AG20443 (cell line): ENCODE measurements at places on chromosomes 3 and 15.

DNA sequence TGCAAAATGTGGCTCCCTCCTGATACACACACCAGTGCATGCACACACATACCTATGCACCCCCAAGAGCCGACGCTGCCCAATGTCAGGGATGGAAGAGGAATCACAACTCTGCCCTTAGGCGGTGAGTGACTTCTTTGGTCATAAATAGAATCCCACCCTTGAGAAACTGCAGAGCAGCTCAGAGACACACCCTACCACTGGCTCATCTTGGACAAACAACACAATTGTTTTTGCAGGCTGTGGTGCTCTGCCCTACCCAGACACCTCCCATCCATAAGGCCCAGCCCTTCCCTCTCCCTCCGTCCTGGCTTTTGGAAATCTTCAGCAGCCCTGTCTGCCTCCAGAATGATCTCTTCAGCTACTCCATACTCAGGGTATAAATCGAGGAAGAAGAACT, 73.8 kb upstream of the HRH1 start:
- DNase-seq = no peak

- no peak for DNase-seq
These were observed 119.7 kb downstream of the AQP9 start for GRCh38 chr15:58257776-58258325.

GRCh38 chr3:112038863-112039262, 4.3 kb downstream of the TMPRSS7 start:
- DNase-seq = peak; percentile 57

GRCh38 chr3:88025001-88025552, 33.7 kb downstream of the CGGBP1 start:
- no peak for DNase-seq

GRCh38 chr15:65254758-65255157, 31.9 kb downstream of the PARP16 start:
- DNase-seq = no peak

GRCh38 chr15:57591822-57592367, at the start of gene MYZAP:
Gene MYZAP, plus strand, starts transcription at chr15:57591904. Its CDS starts 131 bp downstream, at chr15:57592035.
- peak; percentile 91 for DNase-seq

DNA sequence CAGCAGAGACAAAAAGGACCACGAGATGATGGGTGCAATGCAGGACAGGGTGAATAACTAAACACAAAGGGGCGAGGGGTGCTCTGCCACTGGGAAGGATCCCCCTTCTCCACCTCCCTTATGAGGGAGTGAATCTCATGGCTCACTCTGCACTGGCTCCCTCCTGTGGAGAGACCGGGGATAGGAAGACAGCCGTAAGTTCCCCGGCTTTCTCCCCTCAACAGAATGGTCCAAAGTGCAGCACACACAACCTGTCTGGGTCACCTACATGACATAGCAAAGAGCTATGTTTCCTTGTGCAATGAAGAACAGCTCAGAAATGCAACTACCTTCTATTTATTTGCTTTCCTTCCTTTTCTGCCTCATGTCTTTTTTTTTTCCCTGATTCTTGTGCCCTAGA, 7.8 kb upstream of the ACSBG1 start:
- DNase-seq = no peak

DNA sequence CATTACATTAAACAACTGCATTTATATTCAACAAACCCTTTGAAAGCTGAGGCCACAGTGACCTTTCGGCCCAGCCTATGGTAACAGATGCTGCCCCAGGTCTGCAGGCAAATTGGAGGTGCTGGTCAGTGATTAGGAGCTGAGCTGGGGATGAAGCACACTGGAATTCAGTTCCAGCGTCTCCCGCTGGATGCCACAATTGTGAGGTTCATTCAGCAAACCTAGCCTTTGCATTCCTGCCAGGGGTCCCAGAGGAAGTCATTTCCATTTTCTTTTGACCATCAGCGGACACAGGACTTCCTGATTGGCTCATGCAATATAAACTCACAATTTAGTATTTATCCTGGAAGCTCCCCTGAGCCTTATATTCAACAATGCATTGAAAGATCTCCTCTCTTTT, 89.5 kb downstream of the IL20RB start:
- DNase-seq = no peak

- DNase-seq = no peak
These were observed 27.3 kb upstream of the RAD18 start for GRCh38 chr3:8990266-8991215.

GRCh38 chr3:43161684-43162229, 55.9 kb upstream of the POMGNT2 start:
- DNase-seq = no peak

DNA sequence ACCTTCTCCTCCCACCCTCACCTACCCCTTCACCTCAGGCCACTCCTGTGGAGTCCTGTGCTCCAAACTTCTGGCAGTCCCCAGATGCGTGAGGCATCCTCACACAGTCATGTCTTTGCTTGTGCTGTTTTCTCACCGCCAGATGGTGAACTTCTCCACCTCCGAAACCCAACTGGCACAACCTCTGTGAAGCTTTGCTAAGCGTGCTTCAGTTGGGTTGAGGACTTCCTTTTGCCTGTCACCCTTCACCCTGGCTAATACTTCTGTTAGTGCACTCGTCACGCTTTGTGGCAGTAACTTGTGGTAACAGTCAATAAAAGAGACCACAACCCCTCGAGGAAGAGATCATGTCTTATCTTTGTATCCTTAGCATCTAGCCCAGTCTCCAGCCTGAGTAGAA, 42.0 kb upstream of the SKOR1 start:
- no peak for DNase-seq

- no peak for DNase-seq
These were observed 18.0 kb downstream of the KLHL24 start for GRCh38 chr3:183653209-183654064.

DNA sequence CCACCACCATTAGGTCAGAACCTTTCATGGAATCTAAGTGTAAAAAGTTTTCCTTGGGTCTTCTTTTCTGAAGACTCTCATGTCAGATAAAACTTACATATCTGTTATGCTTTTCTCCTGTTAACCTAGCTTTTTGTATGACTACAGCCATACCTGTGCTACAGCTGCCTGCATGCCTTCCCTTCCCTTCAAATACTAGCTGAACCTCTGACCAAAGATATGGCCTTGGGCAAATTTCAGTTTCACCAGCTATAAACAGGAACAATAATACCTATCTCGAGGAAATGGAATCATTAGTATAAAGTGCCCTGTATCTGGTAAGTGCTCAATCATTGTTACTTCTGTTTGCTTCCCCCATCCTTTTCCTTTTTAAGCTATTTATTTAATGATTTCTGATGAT, 25.0 kb downstream of the GLB1 start:
- DNase-seq = no peak

DNA sequence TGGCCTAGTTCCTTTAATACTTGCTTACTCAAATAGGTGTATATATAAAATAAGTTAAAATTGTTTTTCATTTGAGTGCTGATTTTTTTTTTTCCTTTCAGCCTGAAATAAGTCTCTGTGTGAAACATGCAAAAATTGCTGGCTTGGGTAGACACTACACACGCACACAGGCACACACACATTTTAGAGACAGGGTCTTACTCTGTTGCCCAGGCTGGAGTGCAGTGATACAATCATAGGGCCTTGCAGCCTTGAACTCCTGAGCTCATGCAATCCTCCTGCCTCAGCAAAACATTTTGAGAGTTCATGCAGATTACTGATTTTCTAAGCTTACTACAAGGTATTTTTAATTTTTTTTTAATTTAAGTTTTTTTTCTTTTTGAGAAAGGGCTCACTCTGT, 12.7 kb upstream of the RFC4 start:
- DNase-seq = no peak

DNA sequence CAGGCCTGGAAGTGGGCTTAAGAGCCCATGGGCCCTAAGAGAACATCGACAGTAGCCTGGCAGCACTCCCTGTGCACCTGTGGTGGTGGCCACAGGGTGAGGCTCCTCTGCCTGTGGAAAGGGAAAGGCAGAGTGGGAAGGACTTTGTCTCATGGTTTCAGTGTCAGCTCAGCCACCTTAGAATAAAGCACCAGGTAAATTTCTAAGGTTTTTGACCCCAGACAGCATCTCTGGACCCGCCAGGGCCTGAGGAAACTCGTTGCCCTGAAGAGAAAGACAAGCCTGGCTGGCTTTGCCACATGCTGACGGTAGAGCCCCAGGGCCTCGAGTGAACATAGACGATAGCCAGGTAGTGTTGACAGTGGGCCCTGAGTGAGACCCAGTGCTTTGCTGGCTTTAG, 22.1 kb downstream of the GOLGA6A start:
- no peak for DNase-seq

DNA sequence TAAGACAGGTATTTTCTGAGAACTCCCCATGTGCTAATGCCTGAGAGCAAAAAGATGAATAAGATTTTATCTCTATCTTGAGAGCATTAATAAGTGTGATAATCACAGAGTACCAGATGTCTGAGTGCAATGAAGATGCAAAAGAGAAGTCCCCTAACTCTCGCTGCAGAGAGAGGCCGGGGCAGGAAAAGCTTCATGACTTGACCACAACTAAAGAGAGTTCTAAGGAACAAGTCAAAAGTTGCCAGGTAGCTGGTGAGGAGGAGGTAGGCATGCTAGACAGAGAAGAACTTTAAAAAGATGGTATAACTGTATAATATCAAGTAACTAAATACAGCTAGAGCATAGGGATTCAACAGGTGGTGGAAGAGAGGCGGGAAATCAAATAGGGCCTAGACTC, 28.8 kb downstream of the MTMR10 start:
- no peak for DNase-seq

GRCh38 chr3:104604326-104605010, 762.2 kb upstream of the ALCAM start:
- DNase-seq = peak; percentile 39

GRCh38 chr15:98649472-98650416, 1.4 kb downstream of the IGF1R start:
- DNase-seq = peak; percentile 49

DNA sequence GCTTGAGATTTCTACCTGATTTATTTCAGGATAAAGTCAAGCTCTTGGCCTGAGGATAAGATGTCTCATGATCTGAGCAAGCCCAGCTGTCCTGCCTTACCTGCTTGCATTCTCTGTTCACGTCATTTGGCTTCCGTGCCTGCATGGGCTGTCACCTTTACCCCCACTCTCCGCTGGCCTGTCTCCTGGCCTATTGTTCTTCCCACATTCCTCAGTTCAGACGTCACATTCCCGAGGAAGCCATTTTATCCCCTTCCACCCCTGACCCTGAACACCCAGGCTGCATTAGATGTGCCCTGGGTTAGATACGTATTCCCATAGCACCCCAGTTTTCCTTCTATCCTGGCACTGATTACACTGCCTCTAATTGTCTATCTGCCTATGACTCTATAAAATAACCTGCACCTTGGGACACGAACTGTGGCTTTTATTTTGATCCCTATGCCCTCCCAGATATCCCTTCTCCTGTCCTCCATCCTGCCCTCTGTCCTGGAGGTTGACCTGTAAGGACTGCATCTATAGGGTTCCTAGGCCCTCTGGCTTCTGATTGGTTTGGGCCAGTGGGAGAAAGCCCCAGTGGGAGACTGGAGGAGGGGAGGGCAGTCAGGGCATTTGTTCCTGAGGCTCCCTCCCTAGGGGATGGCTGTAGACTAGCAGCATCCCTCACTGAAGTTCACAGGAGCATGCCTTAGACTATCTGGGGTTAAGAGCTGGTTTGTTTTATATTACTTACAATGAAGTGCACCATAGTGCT, 19.2 kb upstream of the UBE2Q2 start:
- no peak for DNase-seq

DNA sequence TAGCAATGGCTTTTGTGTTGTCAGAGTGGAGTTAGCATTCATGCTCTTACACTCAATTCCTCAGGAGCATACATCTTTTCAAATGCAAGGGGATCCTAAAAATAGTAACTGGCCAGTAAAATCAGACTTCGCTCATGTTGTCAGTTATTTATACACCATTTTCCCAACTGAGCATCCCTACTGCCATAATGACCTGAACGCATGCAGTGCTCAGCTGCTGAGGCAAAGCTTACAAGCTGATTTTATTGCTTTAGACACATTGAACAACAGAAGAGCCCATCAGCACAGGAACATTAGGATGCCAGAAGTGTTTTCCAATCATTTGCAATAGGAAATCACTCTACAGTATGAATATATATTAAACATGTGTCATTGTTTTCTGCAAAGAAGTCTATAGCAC, 689.7 kb upstream of the BCHE start:
- DNase-seq = no peak

- DNase-seq = peak; percentile 32
These were observed 398.9 kb upstream of the THBS1 start for GRCh38 chr15:39181940-39182339.

GRCh38 chr3:24854748-24855147, 360.1 kb upstream of the THRB start:
- DNase-seq = no peak

- no peak for DNase-seq
These were observed 164.5 kb upstream of the PROK2 start for GRCh38 chr3:71949442-71949841.

- no peak for DNase-seq
These were observed at the start of gene RTP1 for GRCh38 chr3:187197335-187197649. Gene RTP1, plus strand, starts transcription at chr3:187197486. Its CDS starts 30 bp downstream, at chr3:187197516.

DNA sequence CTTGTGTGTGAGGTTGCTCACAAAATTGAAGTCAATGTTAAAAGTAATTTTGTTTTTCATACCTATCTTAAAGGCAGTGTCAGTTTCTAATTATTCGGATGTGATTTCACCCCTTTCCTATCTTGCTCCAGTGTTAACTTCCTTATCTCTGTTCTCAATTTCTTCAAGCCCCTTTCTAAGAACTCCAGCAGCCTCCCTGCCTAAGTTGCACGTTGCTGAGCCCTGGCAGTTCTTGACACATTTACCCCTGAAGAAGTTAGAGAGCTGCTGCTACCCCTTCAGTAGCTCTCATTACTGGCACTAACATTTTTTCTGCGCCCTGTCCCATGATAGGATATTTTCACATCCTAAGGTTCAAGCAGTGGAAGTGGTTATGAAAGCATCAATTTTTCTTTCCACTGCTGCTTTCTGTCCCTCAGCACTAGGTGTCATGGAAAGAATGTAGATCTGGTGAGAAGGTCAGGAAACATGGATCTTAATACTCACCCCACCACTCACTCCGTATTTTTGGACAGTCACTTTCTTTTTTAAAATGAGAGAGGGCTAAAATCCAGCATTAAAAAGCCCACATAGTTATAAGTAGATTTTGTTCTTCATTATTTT, 62.9 kb downstream of the OPA1 start:
- no peak for DNase-seq

GRCh38 chr3:118970819-118971218, 63.8 kb downstream of the IGSF11 start:
- DNase-seq = no peak

- peak; percentile 24 for DNase-seq
These were observed 49.3 kb upstream of the XCR1 start for GRCh38 chr3:46076606-46077005.

- no peak for DNase-seq
These were observed 57.7 kb downstream of the SUMF1 start for GRCh38 chr3:4409415-4409814.

DNA sequence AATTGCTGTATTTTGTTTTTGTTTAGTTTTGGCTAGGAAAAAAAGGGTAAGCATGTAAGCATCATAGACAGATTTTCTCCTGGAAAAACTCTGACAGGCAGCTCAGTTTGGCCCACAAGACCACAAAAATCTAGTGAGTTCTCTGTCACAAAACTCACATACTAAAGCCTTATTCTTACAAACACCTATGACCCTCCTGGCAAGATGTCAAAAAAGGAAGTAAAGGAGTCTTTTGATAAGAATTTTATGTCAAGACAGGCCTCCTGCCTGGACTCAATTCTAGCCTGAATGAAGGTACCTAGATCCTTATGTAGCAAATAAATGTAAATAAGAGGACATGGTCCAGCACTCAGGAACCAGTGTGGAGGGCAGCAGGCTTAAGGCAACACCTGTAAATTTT, 668.3 kb upstream of the ZNF385D start:
- DNase-seq = no peak

- no peak for DNase-seq
These were observed 118.1 kb upstream of the MEIS2 start for GRCh38 chr15:37218351-37218916.
